ENCODE measurements at places on chromosomes 1 and 21.

DNA sequence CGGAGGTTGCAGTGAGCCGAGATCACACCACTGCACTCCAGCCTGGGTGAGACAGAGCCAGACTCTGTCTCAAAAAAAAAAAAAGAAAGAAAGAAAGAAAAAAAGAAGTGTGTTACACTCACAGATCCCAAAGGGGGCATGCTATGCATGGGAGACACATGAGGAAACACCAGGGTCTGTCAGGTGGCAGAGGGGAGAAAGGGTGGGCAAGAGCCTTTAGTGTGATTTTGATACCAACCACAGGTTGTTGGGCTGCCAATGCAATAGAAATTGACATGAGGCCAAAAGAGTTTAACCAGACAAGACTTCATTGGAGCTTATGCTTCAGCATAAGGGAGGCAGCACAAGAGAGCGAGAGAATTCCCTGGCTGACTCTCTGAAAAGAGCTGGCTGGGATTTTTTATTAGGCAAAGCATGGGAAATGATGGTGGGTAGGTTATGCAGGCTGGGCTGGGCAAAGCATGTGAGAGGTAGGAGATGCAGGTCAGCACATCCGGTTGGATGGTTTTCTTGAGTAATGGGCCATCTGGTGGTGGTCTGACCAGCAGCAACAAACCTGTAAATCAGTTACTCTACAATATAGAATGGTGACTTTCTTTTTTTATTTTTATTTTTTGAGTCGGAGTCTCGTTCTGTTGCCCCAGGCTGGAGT is 11.7 kb upstream of the EXTL1 start:
- DNase-seq, result no peak

- no peak for DNase-seq
Observed at GRCh38 chr1:3111348-3112021, 42.5 kb downstream of the PRDM16 start.

- no peak for DNase-seq
Observed at GRCh38 chr21:32137931-32138330, 140.9 kb downstream of the MIS18A start.

GRCh38 chr1:6500544-6501278 is 9.2 kb upstream of the PLEKHG5 start:
- DNase-seq, result no peak

DNA sequence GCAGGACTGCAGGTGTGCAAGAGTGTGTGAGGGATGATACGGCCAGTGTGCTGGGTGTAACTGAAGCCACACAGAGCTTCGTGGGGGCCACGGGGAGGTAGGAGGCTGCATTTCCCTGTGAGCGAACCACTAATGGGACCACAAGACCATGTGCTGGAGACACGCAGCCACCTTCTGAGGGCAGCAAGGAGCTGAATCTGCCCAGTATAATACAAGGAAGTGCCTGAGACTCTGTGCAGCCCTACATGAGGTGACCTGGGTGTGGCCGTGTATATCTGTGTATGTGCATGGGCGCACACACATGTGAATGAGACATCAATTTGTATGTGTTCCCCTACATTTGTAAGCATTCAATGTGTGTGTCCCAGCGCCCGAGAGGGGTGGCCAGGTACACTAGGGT is 50.8 kb downstream of the CHD5 start:
- peak; percentile 24 for DNase-seq

DNA sequence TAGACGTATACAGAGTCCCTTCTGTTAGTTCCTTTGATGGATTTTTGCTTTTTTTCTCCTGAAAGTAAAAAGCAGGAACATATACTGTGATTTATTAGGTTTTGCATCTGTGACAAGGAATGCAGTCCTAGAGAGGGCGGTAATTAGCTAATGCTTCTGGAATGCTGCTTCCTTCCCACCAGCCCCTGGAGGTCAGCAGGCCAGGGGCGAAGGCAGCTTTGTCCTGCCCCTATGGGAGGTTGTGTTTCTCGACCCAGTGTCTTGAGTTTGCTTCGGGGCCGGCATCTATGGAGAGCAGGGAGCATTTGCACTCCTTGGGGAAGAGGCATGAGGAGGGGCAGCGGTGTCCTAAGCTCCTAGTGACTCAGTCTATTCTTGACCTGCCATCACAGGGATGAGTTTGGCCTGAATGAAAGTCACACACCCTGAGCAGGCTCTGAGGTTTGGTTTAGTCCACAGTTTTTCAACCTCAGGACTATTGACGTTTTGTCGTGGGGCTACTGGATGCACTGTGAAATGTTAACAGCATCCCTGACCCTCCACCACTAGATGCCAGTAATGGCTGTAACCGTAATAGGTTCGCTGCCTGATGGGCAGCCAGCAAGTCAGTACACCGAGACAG is 85.0 kb upstream of the KCNJ15 start:
- DNase-seq, result no peak

- no peak for DNase-seq
Observed at GRCh38 chr1:228270032-228270431, 62.2 kb downstream of the OBSCN start.

- DNase-seq, result no peak
Observed at GRCh38 chr1:166952002-166952746, 23.2 kb downstream of the ILDR2 start.

GRCh38 chr1:160104486-160104885 is 6.1 kb upstream of the IGSF8 start:
- peak; percentile 29 for DNase-seq

- DNase-seq, result no peak
Observed at GRCh38 chr21:37407719-37408420, 41.3 kb downstream of the DYRK1A start.

- no peak for DNase-seq
Observed at GRCh38 chr1:147434921-147435320, 106.4 kb upstream of the BCL9 start.

DNA sequence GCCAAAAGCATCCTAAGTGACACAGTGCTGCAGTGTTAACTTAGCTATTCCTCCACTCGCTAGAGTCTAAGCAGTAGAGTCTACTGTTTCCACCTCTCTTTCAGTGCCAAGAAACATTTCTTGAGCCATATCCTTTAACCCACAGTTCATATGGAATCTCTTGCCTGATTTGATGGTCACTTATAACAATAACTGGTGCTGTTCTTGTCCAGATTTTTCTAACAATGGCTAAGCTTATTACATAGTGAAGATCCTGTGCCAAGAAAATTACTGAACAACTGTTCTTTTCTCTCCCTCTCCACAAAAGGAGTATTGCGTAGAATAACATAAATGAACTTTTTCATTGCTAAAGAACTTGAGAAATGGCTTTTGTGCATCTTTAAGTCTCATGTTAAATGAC is 121.3 kb downstream of the CDC7 start:
- DNase-seq, result no peak

GRCh38 chr1:3026124-3026523 is 4.9 kb downstream of the ACTRT2 start:
- no peak for DNase-seq
